ENCODE measurements at places on chromosomes 11 and 22.

DNA sequence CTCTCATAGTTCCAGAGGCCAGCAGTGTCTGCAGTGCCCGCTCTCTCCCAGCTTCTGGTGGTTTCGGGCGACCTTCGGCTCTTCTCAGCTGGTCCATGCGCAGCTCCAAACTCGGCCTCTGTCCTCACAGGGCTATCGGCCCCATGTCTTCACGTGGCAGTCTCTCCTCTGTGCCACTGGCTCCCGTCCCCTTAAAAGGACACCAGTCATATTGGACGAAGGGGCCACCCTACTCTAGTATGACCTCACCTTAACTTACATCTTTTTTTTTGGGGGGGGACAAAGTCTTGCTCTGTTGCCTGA is 13.8 kb downstream of the LTO1 start:
- DNase-seq: no peak

DNA sequence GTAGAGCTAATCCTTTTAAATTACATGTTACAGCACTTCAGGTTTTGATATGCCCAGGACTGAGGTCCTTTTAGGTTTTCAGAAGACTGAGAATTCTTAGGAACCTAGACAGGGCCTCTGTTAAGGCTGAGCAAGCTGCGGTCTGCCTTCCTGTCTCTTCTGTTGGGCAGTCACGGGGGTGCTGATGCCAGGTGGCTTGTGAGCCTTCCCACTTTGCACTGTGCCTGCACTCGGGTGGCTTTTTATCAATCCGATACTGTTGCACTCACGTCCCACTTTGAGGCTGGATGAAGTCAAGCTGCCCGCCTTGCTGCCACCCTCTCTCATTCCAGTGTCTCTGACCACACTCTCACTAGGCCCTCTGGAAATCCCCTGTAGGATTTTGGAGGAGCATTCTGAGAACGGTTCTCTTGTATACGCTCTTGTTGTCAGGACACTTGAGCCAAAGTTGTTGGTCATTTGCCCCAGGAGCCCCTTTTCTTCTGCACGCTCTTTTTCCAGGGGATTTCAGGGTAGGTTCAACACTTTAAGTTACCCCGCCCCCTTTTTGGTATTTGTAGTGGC is 141.8 kb downstream of the TEAD1 start:
- DNase-seq: no peak

- DNase-seq: no peak
These were observed 768.8 kb downstream of the NTM start for GRCh38 chr11:132139181-132139580.

- DNase-seq: no peak
These were observed 7.1 kb downstream of the DDB1 start for GRCh38 chr11:61325649-61326414.

DNA sequence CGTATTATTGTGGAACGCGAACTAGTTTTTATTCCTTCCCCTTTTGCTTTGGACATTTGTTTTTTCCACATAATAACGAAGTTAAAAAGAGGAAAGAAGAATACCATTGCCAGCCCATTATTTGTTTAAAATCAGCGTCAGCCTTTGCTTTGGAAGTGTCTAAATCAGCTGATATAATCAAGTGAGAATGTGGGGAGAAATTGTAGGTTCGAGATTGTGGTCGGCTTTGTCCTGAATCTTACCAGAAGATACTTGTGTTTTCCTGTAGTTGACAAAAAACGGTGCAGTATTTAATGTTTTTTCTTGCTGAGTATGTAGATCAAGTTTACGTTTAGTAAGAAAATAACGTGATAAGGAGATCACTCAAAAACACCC is 935 bp downstream of the ZNF143 start:
- DNase-seq: no peak

DNA sequence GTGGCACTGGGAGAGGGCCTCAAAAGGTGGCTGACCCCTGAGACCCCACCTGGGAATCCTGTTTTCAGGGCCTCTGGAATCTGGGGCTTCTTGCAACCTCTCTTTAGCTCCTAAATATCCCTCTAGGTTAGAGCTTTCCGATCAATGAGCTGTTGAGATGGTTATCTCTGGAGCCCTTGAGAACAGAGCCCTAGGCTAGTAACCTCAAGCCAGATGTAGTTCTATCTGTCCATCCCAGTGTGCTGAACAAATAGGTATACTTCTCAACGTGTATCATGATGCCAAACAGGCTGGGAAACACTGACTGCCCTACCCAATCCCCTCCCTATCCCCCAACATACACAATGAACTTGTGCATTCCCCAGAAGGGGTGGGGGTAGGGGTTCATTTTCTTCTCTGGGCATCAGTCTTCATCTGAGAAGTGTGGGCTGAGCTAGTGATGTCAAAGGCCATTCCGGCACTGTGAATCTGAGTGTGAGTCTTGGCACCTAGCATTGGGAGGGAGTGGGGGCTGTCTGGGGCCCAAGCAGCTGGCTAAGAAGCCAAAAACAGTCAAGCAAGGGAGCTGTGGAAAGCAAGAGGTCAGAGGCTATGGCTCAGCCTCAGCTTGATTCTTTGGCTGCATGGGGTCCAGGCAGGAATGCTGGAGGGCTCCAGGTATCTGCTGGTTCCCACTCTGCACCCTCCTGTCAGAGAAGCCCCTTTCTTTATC is 17.3 kb downstream of the CD82 start:
- no peak for DNase-seq

GRCh38 chr11:68454767-68455166 is 5.8 kb upstream of the PPP6R3 start:
- no peak for DNase-seq

DNA sequence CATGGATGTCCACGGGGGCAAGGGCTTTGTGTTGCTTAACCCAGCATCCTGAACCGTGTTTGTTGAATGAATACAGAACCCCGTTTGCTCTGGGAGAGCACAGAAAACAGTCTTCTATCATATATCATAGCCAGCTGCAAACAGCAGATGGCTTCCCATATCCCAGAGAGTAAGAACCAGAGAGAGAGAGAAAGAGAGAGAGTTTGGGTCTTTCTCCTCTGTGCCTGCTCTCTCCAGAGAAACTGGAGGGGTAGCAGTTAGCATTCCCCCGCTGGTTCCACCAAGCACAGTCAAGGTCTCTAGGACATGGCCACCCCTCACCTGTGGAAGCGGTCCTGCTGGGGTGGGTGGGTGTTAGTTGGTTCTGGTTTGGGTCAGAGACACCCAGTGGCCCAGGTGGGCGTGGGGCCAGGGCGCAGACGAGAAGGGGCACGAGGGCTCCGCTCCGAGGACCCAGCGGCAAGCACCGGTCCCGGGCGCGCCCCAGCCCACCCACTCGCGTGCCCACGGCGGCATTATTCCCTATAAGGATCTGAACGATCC is 440 bp upstream of the TIMP3 start:
- DNase-seq: no peak

- DNase-seq: peak; percentile 97
These were observed at the start of gene GSTP1 for GRCh38 chr11:67583247-67584204. TSS of gene GSTP1 (plus strand) at chr11:67583812. CDS start at chr11:67583844, 32 bp downstream.

DNA sequence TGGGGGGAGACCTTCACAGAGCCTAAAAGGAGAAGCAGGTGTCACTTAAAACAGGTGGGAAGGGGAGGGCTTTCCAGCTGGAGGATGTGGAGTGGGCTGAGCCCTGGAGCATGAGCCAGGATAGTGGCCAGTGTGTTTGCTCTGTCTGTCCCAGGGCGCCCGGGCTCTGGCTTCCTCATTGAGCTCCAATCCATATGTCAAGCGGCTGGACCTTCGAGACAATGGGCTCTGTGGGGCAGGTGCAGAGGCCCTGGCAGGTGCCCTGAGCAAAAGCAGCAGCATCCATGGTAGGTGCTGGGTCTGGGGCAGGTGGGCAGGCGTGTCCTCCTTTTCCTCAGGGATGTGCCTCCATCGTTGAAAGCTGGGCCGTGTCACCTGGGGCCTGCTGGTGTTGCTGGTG is 2.0 kb downstream of the LRRC74B start:
- no peak for DNase-seq

GRCh38 chr22:37907036-37907954 is 1.2 kb downstream of the MICALL1 start:
- DNase-seq: peak; percentile 63

DNA sequence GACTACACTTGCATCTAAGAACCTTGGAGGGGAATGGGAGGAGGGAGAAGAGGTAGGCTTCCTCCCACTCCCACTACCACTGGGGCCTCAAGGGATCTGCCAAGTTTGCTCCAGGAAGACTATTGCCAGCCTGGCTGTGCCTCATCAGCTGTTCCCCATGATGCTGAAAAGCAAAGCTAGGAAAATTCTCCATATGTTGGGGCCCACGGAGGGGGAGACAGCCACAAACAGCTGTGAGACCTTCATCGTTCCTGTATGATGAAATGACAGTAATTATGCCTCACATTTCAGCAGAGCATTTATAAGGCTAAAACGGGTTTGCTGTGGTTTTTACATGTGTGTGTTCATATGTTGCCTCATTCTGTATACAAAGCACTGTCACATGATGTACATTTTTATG is 6.7 kb downstream of the DSCAML1 start:
- no peak for DNase-seq

DNA sequence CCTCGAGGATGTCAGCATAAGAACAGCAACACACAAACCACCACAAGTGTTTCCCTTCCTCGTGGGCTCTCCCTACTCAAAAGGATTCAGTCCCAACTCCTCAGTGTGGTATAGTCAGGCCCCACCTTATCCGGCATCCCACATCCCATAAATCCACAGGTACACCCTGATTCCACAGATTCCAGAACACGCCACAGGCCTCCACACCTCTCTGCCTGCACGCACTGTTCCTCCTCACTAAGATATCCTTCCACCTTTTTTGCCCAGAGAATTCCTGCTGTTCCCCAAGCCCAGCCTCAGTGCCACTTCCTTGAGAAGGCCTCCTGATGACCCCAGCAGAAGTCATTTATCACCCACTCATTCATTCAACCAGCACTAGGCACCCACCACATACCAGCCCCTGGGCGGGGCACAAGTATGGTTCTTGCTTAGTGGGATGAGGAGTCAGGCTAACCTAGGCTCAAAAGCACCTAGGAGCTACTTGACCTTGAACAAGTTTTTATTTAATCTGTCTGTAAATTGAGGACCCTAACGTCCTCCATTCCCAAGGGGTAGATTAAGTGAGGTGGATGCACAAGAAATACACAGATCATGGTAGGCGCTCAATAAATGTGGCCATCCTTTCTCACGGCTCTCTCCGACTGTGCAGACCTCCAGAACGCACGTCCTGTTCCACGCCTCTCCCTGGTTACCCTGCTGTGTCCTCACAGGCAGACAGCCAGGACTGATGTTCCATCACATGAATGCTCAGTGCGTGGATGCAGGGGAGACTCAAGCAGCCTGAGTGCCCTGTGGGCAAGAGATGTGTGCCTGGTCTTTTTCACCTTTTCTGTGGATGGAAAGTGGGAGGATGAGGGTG is 2.1 kb upstream of the KCNJ4 start:
- no peak for DNase-seq

DNA sequence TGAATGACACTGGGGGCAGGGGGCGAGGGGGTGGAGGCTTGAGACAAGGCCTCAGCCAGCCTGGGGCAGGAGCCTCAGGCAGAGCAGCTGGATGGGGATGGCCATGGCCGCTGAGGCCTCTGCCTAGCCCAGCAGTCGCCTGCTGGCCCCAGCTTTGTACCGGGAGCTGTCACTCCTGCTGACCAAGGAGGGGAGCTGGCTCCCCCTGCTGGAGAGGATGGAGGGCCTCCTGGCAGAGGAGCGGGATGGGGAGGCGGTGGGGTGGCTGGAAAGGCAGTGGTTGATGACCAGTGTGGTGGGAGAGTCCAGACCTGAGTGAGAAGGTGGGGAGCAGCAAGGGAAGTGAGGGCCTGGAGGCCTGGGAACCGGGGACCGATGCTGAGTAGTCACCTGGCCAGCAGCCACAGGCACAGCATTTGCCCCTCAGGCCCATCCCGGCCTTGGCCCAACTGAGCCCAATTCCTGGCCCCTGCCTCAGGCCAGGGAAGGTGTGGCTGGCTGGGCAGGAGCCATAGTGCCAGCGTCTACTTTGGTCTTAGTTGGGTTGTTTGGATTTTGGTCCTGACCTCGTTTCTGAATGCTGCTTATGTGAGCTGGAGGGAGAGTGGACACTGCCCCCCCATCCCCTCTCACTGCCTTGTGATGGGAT is 6.0 kb upstream of the SUSD2 start:
- DNase-seq: peak; percentile 94

GRCh38 chr11:92199991-92200390 is 24.6 kb upstream of the FAT3 start:
- no peak for DNase-seq

GRCh38 chr22:22810018-22810427 is 77.6 kb upstream of the IGLL5 start:
- no peak for DNase-seq

DNA sequence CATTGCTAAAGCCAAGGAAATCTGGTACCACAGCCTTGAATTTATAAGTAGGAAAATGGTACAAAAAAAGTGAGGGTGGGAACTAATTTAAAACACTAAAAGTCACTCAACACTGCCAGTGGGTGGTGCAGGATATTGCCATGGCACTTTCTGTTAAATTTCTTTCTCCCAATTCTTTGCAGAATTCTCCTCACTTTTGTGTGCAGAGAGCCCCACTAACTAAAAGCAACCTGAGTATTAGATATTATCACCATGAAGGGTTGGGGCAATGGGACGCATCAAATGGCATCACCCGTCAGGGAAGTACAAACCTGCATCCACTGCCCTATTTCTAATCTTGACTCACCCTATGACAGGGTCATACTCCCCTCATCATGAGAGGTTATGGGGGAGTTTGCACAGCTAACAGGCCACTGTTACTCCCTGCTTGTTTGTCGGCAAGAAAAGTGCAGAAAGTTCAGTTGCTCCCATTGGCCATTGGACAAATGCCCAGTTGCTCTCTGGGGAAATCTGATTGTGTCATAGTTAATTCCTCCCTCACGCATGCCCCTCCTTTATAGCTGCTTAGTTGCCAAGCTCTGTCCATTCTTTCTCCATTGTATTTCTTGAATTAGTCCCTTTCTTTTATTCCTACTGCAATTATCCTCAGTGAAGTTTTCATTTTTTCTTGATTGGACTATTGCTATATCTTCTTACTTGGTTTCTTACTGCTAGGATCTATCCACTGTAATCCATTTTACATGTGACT is 93.8 kb upstream of the BLID start:
- peak; percentile 86 for DNase-seq

DNA sequence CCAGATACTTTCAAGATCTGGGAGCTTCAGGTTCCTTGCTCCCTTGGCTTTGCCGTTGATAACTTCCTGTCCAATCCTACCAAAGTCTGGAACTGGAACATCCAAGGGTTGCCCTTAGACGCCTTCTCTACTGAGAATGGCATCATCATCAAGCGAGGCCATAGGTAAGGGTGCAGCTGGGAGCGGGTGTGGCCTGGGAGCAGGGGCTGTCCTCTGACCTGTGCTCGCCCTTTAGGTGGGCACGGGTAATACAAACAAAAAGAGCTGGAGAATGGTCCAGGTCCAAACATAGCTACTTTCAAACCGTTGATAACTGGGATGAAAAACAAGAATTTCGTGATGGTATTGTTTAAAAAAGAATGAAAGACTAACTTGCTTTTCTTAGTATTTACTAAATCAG is 25.0 kb downstream of the CASP12 start:
- DNase-seq: no peak

GRCh38 chr11:125211948-125212340 is 47.4 kb downstream of the PKNOX2 start:
- DNase-seq: no peak
